ENCODE measurements at places on chromosomes 1 and 21.
A peak's percentile ranks its signal among the peaks of the same experiment; 100 is the strongest.

- no peak for DNase-seq
Observed at GRCh38 chr1:201026836-201027235, 3.3 kb upstream of the KIF21B start.

DNA sequence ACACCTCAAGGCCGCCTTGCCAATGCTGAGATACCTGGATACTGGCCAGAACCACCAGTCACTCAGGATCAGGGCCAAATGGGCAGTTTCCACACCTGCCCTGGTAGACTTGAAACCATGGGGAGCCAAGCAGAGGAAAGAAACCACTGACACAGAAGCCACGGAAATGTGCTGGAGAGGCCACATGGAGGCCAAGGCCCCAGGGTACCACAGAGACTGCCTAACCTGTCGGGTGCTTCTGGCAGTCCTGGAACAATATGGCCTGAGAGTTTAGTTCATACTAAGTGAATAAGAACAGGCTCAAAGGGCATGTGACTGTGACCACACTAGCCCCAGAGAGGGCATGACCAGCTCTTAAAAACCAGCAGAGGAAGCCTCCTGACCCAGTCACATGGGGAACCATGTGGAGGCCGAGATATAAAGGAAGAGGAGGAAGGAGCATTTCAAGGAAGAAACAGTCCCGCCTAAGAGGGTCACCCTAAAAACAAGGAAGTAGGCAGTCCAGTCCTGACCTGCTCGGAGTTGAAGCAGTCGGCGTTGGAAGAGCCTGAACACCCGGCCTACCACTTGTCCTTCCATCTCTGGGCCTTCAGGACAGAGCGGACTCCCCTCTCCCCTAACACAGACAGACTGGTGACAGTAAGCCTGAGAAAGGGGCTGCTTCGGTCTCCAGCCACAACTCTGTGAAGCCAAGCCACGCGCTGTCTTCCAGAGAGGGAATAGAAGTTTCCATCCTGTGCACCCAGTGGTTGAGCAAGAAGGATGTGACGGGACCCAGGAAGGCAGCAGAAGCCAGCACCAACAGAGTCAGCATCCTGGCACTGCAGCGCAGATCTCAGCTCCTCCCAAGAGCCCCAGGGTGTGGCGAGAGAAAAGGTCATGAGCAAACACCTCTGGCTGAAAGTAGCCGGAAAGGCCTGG lies at the start of gene DENND2D:
Gene DENND2D, minus strand, starts transcription at position 766 of the 921 bp plus-strand sequence. Its CDS starts 187 bp downstream, at position 579.
- DNase-seq = peak; percentile 83

DNA sequence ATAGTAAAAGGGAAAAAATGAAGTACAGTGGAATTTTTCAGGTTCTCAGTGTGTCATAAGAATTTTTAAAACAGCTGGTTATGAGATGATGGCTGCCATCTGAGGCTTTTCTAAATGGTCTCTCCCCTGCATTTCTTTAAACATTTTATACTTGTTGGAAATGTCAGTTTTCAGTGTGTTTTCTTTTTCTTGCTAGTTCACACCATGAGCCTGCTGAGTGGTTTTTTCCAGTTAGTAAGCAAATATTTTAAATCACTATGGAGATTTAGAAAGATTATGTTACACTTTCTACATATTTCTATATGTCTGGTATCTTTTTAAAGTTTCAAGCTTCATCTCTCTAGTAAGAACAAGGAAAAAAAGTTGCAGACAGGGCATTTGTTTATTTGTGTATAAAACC lies 9.6 kb downstream of the RBM15 start:
- DNase-seq = no peak

GRCh38 chr1:230972855-230973271 lies 5.8 kb downstream of the TTC13 start:
- DNase-seq = peak; percentile 60

- DNase-seq = no peak
Observed at GRCh38 chr1:14138135-14138506, 438.1 kb downstream of the PRDM2 start.

- peak; percentile 46 for DNase-seq
Observed at GRCh38 chr1:111476761-111477309, 3.1 kb downstream of the C1orf162 start.

DNA sequence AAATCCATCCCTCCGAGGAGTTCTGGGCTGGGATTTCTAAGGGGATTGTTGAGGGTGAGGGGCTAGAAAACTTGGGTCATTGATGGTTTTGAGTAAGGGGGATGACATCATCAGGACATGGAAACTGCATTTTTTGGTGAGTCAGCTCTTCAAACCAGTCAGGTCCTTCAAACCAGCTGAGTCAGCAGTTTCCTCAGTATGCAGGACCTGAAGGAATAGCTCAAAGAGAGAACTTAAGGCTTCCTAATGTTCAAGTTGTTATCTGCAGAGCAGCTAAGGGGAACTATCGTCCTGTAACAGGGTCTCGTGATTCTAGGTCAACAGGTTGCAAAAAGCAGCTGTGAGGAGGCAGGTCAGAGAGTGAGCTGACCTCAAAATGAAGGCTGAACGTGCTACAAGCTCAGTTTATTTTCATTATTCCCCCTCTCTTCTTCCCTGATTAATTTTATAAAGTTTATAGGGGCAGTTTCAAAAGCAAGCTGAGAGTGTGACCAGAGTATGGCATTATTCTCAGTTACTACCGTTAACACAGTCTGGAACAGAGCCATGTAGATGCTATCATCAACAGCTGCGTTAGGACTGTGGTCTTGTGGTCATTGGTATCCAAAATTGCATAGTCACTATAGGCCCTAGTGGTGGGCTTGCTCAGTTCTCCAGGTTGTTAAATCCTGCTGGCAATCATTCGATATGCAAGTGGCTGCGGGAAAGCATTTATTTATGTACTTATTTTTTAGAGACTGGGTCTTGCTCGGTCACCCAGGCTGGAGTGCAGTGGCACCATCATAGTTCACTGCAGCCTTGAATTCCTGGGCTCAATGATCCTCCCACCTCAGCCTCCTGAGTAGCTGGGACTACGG lies 10.7 kb upstream of the SDC3 start:
- no peak for DNase-seq

DNA sequence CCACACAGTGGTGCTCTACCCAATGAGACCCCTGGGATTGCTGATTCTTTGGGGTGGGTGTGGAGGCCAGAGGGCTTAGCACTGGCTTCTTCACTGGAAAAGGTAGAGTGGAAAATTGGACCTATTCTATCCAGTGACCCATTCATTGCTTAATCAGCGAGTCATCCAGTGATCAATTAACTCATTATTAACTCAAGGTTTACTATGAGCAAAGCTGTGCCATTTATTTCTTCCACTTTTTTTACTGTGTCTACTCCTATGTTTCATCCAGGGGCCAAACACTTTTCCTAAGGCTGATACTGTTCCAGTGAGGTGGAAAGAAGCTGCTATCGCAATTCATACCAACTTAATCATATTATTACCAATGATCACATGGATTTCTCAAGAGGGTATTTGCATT lies 363.9 kb downstream of the RPS6KC1 start:
- DNase-seq = no peak

- DNase-seq = peak; percentile 48
Observed at GRCh38 chr1:33036051-33036525, 595 bp downstream of the AK2 start.

GRCh38 chr1:32184650-32185049 lies 5.2 kb downstream of the TXLNA start:
- DNase-seq = no peak

GRCh38 chr1:200971955-200972711 lies 51.4 kb downstream of the KIF21B start:
- DNase-seq = peak; percentile 75

DNA sequence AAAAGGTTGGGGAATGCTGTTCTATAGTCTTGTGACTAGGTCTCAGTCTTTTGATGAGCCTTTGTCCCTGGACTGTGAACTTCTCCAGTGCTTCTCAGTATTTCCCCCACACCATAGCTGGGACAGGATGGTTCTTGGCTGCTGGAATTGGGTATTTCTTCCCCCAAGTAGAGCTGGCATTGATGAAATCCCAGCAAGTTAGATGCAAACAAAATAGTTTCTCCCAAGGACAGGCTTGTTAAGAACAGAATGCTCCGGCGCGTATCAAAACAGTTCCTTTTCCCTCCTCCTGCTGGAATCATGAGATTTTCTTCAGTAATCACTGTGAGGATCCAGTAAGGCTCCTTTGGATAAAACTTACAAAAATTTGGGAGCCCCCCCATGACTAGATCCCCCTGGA lies 162.6 kb downstream of the PIK3R3 start:
- no peak for DNase-seq

GRCh38 chr1:198118134-198118533 lies 38.7 kb upstream of the NEK7 start:
- no peak for DNase-seq

GRCh38 chr1:197807216-197807615 lies 31.9 kb upstream of the DENND1B start:
- DNase-seq = no peak

DNA sequence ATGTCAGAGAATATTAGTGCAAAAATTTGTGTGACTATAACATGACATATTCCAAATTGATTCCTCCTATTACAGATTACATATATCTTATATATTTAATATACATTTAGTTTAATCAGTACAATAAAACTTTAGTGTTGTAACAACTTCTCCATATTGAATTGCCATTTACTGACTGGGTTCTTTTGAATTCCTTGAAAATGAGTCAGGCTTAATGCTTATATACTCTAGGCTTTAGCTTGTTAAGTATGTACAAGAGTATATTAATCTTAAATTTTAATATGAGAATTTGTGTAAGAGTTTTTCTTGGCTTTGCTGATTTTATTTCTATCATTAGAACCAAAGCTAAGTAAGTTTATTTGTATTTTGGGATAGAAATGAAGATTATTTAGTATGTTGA lies 40.3 kb downstream of the XPR1 start:
- no peak for DNase-seq

GRCh38 chr21:45551316-45551715 lies 9.1 kb upstream of the SLC19A1 start:
- DNase-seq = peak; percentile 44

GRCh38 chr1:193727850-193728249 lies 541.4 kb upstream of the B3GALT2 start:
- DNase-seq = no peak

DNA sequence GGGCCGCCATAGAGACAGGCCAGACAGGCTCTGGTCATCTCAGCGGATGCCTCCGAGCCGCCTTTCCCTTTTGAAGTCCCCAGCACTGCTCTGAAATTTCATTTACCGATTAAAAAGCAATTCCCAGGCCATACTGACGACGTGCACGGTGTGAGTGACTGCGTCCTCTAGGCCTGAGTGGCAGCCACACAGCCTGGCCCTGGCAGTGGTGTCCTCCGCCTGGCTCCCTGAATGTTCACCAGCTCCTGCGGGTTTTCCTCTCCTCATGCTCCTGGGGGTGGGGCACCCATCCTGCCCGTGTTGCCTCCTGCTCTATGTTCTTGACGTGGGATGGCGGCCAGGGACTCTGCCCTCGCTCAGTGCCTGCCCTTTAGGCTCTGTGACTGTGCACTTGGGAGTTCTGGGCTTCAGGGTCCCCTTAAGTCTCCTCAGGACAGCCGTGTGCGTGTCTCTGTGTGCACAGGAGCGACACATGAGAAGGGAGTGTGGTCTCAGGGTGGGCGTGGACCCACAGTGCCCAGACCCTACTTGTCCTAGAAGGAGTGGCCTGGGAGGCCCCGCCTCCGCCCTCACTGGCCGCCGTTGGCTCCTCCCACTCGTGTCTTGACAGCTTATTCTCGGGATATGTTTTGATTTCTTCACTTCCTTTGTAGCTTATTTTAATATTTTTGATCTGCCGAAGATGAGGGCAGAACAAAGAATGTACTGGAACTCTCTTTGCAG lies 3.6 kb downstream of the SKI start:
- DNase-seq = peak; percentile 86

DNA sequence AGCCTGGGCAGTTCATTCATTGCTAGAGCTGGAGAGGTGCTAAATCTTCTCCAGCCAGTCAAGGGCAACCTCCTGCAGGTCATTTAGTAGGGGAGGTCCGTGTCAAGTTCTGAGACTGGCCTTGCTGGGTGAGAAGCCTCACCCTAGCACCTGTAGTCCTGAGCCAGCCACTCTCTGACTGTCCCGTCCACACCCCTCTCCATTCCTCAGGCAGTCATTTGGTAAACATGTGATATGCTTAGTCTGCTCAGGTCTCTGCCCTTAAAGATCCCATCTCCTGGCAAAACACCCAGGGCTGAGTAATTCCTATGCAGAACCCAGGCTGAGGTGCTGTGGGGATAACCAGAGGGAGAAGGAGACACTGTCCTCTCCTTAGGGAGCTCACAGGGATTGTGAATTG lies 13.7 kb upstream of the IGFN1 start:
- DNase-seq = no peak

DNA sequence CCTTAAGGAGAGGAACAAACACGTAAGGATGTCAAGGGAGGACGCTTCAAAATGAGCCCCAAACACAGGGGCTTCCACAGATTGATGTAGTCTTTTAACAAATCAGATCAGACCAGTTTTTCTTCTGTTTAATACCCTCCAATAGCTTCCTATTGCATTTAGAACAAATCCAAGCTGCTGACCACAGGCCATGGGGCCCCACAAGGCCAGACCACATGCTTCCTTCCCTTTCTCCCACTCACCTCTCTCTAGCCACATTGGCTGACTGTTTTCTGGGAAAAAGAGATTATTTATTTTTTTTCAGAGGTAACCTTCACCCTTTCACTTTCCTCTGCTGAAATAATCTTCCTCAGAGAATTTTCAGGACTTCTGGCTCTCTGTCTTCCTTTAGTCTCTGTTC lies 380.6 kb downstream of the SIPA1L2 start:
- no peak for DNase-seq

- DNase-seq = no peak
Observed at GRCh38 chr1:33454646-33455282, 17.7 kb upstream of the ZSCAN20 start.

GRCh38 chr1:184152434-184152898 lies 100.9 kb downstream of the TSEN15 start:
- no peak for DNase-seq

DNA sequence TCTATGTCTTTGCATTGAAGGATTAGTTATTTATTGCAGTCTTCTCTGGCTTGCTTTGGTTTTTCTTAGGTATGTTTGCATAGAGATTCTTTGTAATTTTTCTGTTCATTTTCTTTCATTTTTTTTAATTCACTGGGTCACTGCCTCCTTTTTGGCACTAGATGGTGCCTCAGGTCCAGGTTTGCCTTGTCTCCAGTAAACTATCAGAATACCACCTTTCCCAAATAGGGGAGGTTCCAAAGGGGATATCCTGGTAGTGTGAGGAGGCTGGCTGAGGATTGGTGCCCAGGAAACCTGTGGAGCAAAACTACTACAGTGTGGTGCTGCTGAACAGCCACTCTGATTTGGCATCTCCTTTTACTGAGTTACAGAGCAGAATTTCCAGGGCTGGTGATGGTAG lies 257.1 kb downstream of the KCTD3 start:
- DNase-seq = no peak

GRCh38 chr1:167043752-167044488 lies 46.3 kb downstream of the GPA33 start:
- peak; percentile 81 for DNase-seq

DNA sequence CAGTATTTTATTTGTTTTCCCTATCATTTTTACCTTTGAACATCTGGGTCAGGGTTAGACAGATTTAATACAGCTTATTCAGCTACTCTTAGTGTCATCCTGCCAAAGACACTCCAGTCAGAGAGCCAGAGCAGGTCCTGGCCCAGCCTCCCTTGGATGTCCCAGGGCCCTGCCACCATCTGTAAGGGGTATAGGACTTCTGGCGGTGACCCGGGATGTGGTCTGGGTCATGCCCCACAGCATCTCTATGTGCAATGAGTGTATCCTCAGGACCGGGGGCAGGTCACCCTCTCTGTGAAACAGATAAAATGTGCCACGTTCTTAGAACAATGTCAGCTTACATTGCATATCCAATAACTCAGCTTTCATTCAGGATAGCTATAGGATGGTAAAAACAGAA lies 37.8 kb upstream of the PRSS38 start:
- DNase-seq = no peak

- DNase-seq = no peak
Observed at GRCh38 chr21:32131164-32131563, 147.7 kb downstream of the MIS18A start.

GRCh38 chr1:54280651-54281050 lies 80.7 kb downstream of the MRPL37 start:
- peak; percentile 33 for DNase-seq

Measured in activated T-cell treated with anti-CD3 and anti-CD28 coated beads, Interleukin-2, amount 50 U/mL, for 48 hours (primary cell).